ENCODE measurements at places on chromosomes 2 and 18.

GRCh38 chr18:51195451-51196117, 1.9 kb downstream of the MEX3C start:
- no peak for ATAC-seq

DNA sequence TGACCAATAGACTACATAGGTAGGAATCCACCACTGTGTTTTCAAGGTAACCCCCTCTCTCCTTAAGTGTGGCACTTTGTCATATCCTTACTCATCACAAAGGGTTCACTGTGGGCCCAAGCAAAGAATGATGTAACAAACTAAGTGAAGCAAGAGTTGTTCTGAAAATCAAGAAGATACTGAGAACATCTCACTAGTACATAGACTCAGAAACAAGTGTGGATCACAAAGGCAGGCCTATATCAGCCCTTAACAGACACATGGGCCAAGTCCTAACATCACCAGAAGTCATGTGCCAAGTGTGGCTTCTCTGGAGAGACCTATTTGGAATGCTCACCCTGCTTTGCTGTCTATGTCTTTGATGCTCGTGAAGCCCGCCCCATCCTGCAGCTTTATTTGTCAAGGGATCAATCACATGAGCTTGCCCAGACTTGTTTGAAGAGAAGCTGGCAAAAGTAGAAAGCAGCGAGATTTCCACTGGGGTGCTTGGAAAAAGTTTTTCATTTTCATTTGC, 131.2 kb upstream of the TTC39C start:
- peak; percentile 61 for ATAC-seq

- ATAC-seq = no peak
Observed at GRCh38 chr2:100765481-100765880, 54.5 kb upstream of the NPAS2 start.

GRCh38 chr2:44663471-44664073, 277.9 kb upstream of the SIX3 start:
- ATAC-seq = no peak

DNA sequence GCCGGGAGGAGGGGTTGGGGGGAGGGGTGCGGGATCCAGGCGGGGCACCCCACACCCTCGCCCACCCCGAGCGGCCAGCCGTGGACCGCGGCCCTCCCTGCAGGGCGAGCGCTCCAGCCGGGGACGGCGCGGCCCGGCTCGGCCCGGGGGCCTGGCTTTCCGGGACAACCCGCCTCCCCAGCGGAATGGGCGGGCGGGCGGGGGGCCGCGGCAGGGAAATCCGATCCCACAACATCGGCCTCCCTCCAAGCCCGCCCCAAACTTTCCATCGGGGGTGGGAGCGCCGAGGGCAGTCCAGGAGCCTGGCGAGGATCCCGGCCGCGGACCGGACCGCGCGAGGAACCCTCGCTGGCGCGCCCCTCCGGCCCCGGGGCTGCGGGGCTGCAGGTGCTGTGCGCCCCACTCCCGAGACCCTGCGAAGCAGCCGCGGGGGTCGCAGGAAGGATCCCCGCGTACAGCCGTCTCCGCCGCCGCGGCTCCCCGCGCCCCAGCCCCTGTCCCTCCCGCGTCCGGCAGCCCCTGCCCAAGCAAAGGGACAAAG, 529 bp downstream of the SEMA4C start:
- no peak for ATAC-seq

GRCh38 chr2:57698935-57699449, 347.6 kb upstream of the VRK2 start:
- ATAC-seq = no peak

DNA sequence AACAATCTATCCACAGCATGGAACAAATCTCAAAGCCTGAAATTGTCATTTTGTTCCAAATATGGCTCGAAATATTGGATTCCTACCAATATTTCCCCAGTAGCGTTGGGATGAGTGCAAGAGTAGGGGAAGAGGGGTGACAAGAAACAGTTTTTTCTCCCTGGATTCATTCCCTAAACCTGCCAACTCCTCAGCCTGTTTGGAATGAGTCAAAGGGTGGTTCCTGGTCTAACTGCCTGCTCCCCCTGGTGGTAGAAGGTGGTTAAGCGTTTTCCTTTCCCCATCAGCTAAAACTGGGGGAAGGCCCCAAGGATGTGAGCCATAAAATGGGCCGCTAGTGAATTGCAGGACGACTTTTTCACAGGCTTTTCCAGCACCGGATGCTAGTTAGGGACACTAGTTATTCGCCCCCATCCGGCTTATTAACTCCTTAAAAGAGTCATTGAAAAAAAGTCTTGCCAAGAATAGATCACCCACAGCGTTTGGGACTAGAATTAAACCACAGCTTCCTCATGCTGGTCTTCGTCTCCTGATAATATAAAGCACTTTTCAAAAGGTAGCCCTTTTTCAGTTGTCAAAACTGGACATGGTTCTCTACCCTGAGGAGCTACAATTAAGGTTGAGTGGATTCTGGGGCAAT, 72.5 kb downstream of the DHRS9 start:
- peak; percentile 53 for ATAC-seq

GRCh38 chr2:83561592-83561991, 897.5 kb downstream of the SUCLG1 start:
- ATAC-seq = no peak

GRCh38 chr2:191845248-191845715, 1.6 kb downstream of the CAVIN2 start:
- no peak for ATAC-seq

DNA sequence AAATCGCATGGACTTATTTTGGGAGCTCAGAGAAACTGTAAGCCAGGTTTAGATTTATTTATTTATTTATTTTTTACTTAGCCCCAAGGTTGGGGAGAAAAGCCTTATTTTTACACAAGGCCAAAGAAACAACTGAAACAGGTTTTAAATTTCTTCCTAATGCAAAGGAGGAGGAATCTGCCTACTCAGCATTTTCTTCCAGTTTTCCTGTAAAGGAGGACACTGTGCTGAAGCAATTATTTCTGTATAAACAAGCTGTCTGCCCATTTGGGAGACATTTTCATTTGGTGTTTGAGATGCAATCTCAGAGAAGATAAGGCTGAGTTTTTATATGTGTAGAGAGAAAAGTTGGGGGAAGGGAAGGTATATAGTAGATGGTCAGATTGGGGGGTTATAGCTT, 125.0 kb downstream of the ETAA1 start:
- ATAC-seq = no peak

DNA sequence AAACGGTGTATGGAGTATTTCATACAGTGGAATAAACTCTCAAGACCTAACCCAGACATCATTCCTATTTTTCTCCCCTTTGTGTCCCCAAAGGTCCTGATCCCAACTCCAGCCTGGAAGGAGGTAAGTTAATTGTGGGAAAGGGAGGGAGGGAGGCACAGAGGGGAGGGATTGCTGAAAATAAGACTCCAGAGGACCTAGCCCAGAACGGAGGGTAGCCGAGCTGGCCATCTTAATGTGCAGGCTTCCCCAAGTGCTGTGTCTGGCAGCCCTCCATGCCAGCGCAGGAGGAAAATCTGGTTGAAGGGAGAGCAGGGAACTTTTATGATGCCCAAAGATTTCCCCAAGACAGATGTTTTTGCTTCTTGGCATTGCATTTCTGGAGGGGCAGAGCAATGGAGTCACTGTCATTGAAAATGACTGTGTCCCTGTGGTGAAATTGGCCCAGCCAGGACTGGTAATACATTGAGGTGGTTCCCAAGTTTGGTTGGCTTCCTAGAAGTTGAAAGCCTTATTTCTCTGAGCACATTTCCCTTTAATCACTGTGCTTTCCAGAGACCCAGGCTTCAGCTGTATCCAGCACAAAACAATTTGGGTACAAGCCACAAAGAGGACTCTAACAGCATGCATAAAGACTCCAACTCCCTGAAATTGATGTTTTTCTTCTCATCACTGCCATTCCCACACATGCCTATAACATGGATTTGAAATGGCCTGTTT, 202.7 kb downstream of the AGPS start:
- no peak for ATAC-seq

- ATAC-seq = no peak
Observed at GRCh38 chr2:239278361-239278760, 122.5 kb downstream of the HDAC4 start.

DNA sequence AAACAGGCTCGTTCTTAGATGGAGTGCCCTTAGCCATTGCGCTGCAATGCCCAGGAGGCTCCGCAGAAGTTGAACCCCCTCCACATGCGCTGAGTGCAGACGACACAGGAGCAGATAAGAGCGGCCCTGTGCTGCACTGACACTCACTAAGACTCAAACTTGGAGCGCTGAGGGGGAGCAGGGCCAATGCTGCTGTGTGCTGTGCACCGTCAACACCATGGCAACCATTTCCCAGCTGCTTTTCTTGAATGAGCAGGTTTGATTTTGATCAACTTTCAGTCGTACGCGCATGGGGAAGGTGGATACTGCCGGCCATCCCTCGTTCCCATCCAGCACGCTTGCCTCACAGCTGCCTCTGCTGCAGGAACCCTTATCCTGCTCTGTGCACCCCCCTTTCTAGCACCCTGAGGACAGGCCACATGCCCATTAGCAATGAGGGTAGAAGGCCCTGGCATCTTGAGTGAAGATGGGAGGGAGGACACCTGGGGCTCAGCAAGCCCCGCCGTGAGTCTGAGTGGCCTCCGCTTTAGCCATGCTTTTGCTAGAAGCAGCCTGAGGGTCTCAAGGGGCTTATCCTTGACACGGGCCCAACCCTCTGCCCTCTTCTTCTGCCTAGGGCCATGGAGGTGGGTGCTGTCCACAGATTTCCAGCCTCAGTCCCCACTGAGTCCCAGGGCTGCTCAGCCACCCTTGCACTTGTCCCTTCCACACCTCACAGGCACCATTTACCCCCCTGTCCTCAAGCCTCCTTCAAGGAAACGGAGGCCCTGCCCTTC, 271.9 kb downstream of the PHLPP1 start:
- no peak for ATAC-seq

GRCh38 chr2:175606010-175606841, 395.8 kb downstream of the LNPK start:
- no peak for ATAC-seq

DNA sequence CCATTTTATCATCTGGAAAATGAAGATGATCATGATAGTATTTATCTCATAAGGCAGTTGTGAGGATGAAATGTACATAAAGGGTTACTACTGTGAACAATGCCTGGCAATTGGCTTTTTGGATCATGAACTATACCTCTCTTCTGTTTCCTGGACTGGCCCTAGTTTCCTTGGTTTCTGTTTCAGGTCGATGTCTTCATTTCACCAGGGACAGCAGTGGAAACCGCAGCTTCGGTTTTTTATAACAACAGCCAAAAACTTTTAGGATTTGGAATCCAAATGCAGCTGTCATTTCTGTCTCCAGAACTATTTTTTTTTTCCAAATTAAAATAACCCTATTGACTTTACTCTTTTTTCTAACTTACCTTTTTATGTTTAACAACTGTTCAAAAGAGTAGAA, 425.1 kb downstream of the RND3 start:
- no peak for ATAC-seq

DNA sequence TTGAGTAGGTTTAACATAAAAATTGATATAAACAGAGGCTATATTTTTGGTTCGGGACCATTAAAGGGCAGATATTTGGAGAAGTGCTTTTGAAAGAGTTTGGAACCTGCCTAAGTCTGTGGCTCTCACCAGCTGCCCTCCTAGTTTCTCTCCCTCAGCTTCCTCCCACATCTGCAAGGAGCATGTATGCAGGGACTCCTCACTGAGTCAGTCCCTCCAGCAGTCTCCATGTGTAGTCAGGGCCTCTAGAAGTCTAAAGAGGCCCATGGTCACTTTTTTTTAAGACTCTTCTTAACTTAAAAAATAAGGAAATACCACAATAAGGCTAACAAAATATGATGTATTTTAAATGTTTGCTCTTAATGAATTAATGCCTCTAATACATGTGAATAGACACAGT, 220.0 kb upstream of the TANK start:
- ATAC-seq = no peak

DNA sequence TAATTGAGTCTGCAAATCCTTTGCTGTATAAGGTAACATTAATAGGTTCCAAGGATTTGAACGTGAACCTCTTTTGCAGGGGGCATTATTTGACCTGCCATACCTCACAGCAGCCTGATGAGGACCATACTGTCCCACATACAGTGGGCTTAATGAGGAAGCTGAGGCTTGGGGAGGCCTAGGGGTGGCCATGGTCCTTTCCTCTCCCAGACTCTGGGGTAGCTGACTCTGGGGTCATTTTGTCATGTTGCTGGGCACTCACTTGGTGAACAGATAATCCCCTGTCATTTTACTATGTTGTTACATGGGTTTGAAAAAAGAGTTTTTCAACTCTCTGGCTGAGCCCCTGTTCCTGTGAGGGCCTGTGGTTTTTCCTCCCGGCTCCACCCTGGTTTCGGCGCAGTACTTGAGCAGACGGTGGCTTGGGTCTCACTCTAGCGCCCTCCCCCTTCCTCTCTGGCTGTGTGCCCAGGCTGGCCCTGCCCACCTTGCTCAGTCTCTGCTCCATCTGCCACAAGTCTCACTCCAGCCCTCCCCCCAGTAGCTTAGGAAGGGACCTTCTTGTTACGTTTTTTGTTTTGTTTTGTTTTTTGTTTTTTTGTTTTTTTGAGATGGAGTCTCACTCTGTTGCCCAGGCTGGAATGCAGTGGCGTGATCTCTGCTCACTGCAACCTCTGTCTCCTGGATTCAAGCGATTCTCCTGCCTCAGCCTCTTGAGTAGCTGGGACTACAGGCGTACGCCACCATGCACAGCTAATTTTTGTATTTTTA, 21.0 kb downstream of the INPP4A start:
- peak; percentile 15 for ATAC-seq

DNA sequence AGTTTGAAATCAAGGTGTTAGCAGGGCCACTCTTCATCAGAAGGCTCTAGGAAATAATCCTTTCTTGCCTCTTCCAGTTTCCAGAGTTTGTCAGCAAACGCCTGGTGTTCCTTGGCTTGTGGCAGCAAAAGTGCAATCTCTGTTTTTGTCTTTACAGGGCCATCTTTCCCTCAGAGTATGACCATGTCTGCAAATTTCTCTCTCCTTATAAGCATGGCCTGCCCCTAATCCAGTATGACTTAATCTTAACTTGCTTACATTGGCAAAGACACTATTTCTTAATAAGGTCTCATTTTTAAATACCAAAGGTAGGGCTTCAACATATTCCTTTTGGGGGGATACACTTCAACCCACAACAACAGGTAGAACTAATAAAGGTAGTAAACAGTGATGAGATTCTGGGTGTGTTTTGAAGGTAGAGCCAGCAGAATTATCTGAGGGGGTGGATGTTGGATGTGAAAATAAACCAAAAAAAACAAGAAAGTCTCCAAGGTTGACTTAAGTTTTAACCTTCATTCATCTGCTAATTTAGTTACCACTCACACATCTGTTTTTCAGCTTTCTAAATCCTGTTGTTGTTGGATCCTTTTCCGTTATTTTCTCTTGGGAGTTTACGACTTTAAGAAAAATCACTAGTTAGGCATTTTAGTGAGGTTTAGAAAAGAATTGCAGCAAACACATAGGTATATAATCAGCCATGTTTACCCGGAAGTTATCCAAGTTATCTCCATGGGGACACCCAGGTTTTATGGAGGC, 234.4 kb upstream of the FIGN start:
- no peak for ATAC-seq

- no peak for ATAC-seq
Observed at GRCh38 chr18:63312019-63312409, 7.6 kb downstream of the BCL2 start.

- ATAC-seq = no peak
Observed at GRCh38 chr2:119256582-119256921, 32.9 kb downstream of the STEAP3 start.
